ENCODE measurements at places on chromosomes 4 and X.

DNA sequence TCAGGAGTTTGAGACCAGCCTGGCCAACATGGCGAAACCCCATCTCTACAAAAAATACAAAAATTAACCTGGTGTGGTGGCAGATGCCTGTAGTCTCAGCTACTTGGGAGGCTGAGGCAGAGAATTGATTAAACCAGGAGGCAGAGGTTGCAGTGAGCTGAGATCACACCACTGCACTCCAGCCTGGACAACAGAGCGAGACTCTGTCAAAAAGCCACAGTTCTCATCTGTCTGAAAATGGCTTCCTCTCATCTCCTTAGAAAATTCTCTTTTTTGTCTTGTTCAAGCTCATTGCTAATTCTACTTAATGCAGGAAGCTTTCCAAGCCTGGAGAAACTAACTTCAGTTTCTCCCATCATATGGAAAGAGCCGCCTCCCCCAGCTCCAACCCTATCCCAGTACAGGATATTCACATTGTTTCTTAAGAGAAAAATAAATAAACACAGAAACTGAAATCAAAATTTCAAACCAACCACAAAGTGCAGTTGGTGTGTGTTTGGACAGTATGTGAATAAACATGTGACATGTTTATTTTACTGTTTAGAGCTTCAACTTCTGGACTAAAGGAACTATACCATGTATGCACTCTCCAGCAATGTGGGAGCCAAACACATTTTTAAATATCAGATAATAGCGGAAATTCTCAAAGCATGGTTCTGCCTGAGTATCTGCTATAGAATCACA, 55.0 kb upstream of the GAB1 start:
- no peak for DNase-seq

DNA sequence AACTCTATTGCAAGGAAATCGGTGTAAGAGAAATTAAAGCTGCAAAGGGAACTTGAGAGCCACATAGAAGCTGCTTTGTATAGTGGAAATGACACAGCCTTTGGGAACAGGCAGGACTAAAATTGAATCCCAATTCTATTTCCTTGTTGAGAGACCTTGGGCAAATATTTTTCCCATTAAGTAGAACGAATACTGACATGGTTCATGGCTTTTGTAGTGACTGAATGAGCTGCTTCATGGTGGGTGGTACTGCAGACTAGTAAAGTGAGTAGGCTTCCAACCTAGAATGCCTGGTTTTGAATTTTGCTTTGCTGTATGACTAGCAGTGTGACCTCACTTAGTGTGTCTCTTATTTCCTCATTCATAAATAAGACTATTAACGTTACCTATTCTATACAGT, 182.2 kb upstream of the KCNIP4 start:
- DNase-seq = no peak

DNA sequence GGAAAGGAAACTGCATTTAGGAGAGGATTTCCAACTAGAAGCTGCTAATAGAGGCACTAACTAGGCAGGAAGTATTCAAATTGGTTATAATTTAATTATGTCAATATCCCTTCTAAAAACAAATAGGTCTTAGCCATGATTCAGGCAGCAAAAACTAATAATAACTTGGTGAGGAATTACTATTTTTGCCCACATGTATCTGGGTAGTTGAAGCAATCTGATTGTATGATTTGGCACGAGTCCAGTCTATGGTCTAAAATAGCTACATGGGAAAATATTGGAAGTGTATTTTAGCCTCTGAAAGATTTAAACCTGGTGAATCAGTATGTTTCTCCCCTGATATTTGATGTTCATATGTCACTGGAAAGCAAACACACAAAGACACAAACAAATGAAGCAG, 62.2 kb downstream of the MFAP3L start:
- DNase-seq = no peak

GRCh38 chrX:1564750-1565683, 26.4 kb upstream of the AKAP17A start:
- no peak for DNase-seq

GRCh38 chrX:139834879-139835278, 98.0 kb downstream of the ATP11C start:
- DNase-seq = no peak

DNA sequence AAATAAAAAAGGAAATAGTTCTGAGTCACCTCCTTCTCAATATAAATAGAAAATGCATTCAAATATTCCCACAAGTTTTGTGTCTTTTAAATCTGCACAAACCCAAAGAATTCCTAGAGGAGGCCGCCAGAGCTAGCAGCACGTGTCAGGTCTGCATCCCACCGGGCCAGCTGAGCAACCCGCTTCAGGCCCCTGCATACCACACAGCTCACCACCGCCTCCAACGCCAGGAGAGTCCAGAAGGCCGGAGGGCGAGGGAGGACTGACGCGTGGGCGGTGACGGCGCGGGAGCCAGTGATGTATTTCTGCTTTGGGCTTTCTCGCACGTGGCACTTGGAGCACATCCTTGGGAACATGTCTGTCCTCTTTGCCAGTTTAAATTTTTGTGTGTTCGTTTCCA, 61.9 kb upstream of the CLDN34 start:
- DNase-seq = no peak

DNA sequence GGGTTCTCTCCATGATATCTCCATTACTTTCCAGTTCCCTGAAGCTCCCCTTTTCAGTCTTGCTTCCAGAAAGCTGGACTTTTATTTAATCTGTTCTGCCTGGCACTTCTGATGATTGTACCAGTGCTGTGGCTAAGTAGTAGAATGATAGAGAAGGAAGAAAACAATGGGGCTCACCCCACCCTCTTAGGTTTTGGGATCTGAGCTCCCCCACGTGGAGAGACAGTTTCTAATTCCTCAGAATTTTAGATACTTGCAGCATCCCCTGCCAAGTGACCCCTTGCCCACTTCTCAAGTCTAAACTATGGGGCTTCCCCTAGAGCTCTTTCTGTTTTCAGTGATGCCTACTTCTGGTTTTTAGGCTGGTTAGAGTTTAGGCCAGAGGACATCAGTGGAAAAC, 73.9 kb downstream of the GC start:
- DNase-seq = no peak

DNA sequence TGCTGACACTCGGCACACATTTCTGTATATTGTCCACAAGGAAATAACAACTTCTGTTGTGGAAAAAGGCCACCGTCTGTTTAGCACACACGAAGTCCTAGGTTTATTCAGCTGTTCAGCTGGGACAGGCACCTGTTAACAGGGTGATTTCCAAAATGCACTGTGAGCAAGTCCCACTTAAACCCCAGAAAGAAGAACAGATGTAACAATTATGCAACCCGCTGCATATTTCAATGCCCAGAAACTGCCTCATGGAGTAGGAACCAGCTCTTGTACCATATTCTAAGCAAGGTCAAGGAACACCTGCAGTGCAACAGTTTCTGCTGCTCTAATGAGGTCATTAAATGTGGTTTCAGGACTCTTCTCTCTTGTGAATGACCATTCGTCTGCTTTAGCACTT, 77.1 kb downstream of the GEMIN8 start:
- DNase-seq = no peak

GRCh38 chr4:55781812-55782211, 37.8 kb upstream of the EXOC1L start:
- no peak for DNase-seq

DNA sequence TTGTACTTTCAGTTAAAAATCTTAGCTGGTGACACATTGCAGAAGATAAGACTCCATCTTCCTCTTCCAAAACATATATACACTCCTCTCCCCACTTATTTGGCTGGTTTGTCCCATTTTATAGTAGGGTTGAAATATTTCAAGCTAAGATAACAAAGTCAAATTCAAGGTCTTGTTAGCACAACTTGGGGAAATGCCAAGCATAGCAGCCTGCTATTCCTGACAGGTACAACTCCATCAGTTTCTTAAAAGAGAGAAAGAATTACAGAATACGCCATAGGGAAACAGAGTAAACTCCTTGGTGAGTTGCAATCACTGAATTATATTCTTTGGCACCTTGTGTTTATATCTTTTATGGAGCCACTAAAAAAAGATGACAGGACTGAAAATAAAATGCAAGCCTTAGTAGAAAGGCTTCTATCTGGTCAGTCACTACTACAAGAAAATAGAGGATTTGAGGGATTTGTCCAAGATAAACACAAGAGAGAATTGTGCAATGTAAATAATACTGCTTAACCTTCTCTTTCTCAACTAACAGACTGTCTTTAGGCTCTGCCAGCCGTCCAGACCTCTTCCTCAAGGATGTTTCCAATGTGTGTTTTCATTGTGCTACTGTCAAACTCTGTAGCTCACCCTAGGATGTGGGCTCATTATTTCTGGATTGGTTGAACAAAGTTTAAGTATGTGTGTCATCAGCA, 170.3 kb downstream of the VEGFC start:
- no peak for DNase-seq

DNA sequence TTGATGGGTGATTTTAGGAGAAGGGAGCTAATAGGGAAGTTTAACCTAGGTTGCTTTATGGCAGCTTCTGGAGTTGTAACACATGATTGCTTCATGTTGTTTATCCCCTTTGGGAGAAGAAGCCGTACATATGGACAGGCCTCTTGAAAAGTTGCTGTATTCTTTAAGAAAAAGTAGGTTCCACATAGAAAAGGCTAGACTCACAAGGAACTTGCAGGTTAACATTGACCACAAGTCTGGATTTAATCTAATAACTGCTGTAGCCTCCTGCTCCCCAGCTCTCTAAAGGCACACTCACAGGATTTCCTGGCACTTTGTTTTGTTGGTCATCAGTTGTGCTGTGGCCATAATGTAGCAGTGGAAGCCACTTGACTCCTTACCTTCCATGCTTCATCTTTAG, 19.7 kb downstream of the FNIP2 start:
- DNase-seq = no peak

DNA sequence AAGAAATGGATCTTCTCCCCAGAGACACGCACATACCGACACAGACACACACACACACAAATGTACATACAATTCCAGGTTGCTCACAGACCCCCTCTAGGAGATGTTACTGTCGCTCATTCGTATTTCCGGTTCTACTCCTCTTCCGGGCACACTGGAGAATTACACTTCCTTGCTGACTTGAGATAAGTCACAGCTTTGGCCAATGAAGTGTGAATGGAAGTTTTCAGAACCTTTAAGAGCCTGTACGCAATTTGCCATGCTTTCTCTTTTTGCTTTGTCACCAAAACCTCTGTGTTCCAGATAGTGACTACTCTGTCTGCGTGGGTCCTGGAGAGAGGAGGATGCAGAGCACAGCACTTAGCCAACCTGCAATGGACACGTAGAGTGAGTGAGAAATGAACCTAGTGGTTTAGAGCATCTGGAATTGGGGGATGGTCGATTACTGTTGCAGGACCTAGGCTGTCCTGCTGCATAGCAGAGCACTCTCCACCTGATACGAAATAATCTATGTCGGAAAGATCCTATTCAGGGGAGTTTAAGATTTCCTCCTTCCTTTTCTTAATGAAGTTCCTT, 239.5 kb upstream of the TET2 start:
- DNase-seq = no peak

DNA sequence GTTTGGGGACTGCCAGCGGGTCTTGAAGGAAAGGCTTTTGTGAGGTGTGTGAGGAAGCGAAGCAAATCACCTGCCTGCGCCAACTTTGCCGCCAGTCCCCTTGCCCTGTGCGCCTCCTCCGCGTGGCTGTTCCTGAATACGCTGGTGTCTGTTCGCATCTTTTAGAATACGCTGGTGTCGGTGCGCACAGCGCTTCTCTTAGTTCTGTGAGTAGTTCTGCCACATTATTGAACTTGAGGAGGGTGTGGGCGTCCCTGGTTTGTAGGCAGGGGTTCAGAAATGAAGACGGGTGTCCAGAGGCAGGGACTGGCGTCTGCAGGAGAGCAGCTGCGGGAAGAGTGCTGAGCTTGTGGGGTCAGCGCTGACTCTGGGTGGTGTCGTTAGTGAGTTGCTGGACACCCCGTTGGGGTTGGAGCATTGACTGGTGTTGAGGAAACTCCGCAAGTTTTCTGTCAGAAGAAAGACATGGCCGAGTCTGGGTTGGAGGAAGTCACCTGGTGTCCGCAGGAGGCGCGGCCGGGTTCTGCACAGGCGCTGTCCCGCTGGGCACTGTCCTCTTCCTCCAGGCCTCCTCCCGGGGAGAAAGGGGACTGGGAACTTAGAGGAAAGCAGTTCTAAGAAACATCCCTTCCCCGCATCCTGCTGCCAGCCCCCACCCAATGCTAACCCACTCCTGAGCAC, 930 bp downstream of the ZNF718 start:
- no peak for DNase-seq

DNA sequence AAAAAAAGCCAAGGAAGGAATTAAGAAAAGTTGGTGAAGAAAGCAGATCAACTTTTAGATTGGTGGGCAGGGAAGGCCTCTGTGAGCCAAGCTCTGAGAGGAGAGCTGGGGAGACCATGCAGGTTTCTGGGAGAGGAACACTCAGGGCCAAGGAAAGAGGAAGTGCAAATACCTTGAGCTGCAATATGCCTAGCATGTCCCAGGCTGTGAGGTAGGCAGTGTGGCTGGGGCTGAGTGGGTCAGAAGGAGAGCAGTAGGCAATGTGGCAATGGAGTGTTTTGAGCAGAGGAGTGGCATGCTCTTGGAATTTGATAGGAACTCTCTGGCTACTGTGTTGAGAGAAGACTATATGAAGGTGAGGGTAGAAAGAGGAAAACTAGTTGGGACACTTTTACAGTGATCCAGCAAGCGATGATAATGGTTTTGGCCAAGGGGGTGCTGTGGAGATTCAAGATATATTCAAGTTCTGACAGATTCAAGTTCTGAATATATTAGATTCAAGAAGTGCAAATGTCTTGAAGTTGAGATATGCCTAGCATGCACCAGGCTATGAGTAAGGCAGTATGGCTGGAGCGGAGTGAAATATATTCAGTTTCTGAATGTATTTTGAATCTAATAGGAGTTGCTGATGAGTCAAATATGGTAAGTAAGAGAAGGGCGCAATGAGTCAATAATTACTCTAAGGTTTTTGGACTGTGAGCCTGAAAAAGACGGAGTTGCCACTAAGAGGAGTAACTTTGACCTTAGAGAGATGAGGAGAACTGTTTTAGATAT, 172.5 kb downstream of the CAMK2D start:
- no peak for DNase-seq

DNA sequence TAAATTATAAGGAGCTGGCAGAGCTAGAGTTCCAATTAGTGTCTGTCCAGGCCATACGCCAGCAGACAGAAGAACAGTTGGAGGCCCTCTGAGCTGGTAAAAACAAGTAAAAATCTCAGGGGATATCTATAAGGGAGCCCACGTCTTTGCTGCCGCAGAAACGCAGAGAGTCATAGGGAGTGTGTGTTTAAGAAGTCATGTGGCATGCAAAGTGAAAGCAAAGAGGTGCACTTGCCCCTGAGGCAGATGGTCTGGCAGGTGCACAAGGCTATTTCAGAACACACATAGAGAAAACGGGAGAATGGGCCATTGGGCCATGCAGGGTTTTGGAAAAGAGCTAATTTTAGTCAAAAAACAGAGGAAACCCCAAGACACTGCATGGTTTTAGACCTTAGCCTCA, 92.7 kb downstream of the NAP1L3 start:
- DNase-seq = no peak

DNA sequence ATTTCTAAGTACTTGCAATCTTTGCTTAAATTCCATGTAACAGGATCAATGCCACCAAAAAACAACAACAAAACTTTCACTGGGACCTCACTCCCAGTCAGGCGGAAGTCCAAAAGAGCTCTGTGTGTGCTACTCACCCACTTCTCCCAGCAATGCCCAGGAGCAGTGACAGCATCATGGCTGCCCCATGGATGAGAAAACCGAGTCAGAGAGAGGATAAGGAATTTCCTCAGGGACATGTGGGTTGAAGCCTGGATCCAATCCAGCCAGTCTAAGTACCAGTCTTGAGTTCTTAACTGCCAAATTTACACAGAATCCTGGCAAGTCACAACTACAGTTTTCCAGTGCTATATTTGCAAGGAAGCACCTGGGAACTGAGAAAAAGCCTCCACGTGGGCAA, 64.5 kb downstream of the STX18 start:
- no peak for DNase-seq
